ENCODE measurements at places on chromosomes 4 and X.

DNA sequence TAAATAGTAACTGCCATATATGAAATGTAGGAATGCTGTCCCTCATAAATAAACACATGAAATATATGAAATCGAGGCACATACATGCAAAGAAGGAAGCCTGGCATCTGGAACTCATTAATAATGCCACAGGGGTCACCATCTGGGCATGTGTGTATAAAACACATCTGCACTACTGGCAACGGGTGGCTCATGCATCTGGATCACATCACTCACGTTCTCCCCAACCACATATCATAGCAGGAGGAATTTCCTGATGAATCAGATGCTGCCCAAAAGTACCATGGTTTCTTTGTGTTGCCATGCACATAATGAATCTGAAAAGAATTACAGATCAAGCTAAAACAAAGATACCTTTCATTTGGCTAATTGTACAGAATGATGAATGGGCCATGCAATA is 28.6 kb downstream of the RNF175 start:
- DNase-seq: peak; percentile 86

DNA sequence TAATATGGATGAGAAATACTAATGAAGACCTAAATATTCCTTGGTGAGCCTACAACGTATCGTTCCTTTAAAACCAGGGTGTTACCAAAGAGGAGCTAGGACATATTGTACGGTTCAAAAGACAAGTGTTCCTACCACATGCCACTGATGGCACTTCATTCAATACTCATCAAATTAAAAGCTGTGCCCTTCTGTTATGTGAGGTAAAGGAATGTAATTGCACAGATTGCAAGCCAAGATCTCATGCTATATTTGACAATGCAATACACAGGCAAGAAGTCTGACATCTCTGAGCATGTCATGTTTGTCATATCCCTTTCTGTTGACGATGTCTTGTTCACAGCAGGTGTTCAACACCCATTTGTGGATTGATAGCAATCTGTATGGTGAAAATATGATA is 6.9 kb downstream of the FGF13 start:
- no peak for DNase-seq

- peak; percentile 18 for DNase-seq
Observed at GRCh38 chr4:55758066-55758465, 61.5 kb upstream of the EXOC1L start.

- DNase-seq: no peak
Observed at GRCh38 chr4:54074381-54074780, 10.0 kb upstream of the CHIC2 start.

DNA sequence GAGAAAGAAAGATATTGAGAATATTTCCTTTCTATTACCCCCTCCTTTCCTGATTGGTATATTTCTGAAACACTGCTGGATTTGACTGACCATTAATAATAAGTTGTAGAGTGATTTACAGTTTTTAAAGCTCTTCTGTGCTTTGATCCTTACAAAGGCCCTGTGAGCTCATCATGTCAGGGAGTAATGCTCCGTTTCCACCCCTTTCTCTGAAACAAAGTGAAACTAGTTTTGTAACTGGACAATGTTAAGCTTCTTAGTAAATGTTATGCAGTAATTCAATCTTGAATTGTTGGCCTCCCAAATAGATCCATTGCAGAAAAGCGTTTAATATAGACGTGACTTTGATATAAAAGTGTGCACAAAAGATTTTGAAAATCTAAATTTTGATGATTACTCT is 190.1 kb upstream of the GNPDA2 start:
- DNase-seq: no peak

DNA sequence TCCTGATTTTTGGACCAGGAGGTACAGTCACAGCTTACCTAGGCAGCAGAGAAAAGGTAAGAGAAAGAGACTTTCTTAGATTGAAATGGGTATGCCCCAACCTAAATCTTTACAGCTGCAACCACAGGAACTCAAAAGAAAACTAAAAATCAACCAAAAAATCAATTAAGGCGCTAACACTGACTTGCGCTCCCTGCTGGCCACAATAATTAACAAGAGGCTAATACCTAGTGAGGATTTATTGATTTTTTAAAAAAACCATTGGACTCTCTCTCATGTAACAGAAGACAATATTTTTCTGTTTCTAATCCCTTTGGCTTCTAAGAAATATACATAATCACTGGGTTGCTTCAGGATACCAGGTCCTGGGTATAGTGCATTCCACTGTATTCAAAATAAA is 153.9 kb upstream of the TENM3 start:
- DNase-seq: no peak

DNA sequence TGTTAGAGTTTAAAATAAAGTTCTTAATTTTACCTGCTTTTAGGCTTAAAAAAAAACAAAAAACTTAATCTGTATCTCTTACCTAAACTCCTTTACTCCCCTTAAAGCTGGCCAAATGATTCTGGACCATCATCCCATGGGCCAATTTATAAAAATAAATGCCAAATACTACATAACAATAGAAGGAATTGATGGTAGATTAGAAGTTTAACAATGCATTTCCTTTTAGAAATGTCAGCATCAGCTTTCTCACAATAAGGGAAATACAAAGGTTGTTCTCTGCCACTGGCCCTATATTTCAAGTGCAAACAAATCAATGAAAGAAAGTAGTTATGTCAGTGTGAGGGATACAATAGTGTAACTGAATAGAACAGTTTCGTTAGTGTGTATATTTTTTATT is 5.7 kb upstream of the RAPGEF2 start:
- no peak for DNase-seq

GRCh38 chr4:148425327-148426110 is 16.7 kb downstream of the NR3C2 start:
- no peak for DNase-seq

GRCh38 chrX:99242001-99242400 is 1168.1 kb downstream of the PCDH19 start:
- no peak for DNase-seq

- no peak for DNase-seq
Observed at GRCh38 chr4:70868778-70869177, 29.1 kb upstream of the GRSF1 start.

DNA sequence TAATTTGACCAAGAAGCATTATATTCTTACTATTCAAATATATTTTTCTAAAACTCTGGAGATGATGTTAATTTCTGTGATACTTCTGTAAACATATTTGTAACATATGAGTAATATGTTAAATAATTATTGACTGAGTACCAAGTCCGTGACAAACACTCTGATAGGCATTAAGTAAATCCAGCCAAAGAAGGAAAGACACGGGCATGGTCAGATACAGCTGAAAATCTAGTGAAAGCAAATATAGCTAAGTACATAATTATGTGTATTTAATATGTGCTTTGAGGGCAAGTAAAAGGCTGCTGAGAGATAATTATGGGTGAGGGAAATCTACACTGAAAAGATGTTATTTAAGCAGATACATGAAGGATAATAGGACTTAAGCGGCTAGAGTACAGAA is 1263.6 kb upstream of the ADGRL3 start:
- DNase-seq: no peak

- peak; percentile 54 for DNase-seq
Observed at GRCh38 chrX:323721-324628, 5.4 kb upstream of the GTPBP6 start.

- peak; percentile 71 for DNase-seq
Observed at GRCh38 chrX:17547658-17548057, 172.7 kb downstream of the NHS start.

- no peak for DNase-seq
Observed at GRCh38 chr4:34893382-34893781, 1350.9 kb downstream of the ARAP2 start.

DNA sequence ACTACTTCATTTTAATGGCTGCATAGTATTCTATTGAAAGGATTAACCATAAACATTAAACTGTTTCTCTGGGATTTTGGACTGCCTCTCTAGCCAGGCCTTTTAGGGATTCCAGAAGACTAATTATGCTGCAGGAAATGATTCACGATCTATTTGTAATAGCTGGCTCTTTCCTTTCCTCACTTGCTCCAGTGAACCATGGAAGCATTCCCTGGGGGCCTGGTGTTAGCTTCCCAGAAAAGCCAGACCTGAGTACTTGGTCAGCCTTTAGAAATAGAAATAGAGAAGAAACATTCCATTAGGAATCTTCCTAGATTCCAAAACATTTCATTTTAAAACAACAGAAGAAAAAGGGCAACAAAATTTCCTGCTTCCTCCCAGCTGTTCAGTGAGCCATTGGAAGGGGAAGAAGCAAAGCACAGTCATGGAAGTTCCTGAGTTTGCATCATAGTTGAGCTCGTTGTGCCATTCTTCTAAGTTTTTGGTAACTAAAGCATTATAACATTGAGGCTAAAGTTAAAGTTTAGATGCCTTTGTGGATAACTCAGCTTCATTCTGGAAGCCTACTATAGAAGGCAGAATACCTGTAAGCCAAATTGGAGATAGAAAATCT is 83.5 kb downstream of the NPNT start:
- DNase-seq: peak; percentile 92

- DNase-seq: peak; percentile 34
Observed at GRCh38 chr4:70515367-70516250, 2.8 kb upstream of the AMTN start.

- DNase-seq: no peak
Observed at GRCh38 chrX:150868625-150869024, 29.8 kb downstream of the CD99L2 start.

DNA sequence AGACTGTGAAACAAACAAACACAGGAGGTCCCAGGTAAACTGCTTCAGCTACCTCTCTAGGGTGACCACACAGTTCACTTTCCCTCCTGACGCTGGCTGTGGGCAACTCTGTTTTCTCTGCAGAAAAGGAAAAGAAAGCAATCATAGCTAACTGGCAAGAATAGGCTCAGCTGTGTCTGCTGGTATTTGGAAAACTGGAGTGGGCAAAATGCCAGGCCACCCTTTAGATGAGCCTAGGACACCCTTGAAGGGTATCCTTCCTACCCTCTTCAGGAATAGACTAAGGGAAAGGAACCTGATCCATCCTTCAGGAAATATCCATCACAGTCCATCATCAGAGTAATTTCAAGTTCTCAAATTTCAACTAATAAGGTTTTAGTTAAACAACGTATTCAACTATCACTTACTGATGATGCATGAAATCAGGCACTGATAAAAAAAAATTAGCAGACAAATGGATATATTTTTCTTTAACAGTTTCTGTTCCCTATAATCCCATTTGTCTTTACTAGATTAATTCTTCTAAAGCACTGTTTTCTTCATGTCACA is 60.9 kb downstream of the CAMK2D start:
- peak; percentile 11 for DNase-seq

- peak; percentile 52 for DNase-seq
Observed at GRCh38 chrX:2401201-2401589, 99.6 kb downstream of the DHRSX start.

DNA sequence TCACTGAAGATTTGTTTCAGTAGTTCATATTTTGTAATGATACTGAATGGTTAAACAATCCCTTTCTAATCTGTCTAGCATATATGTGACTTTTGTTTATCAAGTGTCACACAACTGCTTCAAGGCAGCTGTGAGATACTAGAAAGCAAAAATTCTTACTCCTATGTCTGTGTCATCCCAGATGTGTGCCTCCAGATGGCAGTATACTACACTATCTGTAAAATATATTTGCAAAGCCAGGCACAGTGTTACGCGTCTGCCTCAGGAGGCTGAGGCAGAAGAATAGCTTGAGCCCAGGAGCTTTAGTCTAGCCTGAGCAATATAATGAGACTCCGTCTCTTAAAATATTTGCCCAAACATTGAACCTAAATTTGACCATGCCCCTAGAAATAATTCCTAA is 4.0 kb downstream of the NUDT10 start:
- peak; percentile 31 for DNase-seq

DNA sequence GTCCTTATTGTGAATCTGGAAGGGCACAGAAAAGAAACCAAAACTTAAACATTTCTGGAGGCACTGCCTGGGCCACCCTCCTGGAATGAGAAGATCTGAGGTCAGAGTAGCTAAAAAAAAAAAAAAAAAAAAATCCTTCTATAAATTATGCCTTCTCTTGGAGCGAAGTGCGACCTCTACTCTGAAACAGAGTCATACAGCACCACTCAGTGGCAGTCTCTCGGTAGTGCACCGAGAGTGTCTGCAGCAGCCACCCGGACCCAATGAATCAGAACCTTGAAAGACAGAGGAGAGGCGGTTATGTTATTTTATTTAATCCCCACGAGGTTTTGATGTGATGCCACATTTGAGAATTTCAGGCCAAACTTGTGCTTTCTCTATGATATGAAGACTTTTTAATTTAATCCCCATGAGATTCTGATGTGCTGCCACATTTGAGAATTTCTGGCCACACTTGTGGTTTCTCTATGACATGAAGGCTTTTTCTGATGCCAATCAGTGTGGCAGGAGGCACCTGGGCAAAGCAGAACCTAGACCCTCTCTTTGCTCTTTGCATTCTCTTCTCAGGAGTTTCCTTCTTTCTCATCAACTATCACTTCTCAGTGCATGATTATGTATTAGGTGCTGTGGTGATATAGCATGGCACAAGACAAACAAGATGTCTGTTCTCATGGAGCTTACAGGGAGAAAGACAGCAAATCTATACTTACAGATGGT is 5.6 kb upstream of the CT47C1 start:
- DNase-seq: peak; percentile 46

DNA sequence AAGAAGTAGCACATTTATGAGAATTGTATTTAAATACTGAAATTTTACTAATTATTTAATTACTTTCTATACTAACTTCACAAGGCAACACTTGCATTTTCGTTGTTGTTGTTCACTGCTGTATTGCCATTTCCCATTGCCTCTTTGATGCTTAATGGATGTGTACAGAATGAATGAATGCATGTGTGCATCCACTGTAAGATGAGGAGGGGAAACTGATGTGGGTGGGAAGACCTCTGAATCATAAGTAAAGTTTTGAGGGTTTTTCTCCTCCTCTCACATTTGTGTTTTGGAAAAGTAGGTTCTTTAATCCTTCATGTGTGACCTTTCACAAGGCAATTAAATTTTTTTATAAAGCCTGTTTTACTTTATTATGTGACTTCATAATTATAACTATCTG is 46.8 kb downstream of the PDLIM5 start:
- no peak for DNase-seq

DNA sequence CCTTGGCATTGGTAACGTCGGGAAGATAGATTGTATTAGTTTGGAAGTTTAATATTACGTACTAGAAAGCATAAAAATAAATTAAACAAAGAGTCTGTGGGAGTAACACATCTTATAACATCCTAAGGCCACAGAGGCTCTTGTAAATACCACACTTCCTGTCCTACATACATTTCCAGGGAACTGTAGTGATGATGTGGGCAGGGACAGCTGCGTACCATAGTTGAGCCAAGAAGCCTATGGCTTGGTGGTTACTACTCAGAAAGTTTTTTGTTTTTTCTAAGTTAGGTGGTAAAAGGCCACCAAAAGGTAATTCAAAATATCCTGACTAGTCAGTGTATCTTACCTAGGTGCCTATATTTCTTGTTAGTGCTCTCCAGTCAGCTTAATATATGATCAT is 4.6 kb upstream of the ANKRD50 start:
- DNase-seq: no peak

Measured in fibroblast of skin of right biceps (primary cell).